ENCODE measurements at places on chromosomes 7 and 10.

DNA sequence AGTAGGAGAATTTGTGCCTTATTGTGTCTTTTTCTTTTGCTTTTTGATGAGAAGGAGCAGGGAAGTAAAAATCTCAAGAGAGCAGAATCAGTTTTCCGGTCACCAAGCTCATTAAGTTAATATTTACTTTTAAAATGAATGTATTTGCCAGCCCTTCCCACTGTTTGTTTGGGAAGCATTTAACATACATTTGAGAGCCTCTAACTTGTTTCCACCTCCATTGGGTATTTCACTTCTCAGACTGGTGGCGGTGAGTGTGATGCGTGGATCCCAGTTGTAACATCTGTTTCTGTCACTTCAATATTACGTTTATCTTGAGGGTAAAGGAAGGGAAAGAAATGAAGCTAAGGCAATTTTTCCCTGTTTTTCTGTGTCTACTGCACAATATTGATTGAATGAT lies 22.8 kb downstream of the CDK14 start:
- no peak for DNase-seq

DNA sequence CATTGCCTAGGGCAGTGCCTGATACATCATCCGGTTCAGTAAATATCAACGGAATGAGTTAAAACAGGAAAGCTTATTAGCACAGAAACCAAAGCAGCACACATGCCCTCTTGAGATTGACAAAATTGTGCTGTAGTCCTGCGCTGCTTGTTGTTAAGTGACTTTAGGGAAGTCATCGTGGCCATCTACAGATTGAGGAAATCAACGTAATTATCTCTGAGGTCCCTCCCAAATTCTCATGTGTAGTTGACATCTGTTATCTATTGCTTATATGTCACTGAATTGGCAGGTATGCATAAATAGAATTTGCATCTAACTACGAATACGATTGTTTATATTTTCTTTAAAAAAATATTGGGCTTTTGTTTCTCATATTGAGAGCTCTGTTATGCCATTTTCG lies 3.5 kb upstream of the GNB2 start:
- DNase-seq: no peak

DNA sequence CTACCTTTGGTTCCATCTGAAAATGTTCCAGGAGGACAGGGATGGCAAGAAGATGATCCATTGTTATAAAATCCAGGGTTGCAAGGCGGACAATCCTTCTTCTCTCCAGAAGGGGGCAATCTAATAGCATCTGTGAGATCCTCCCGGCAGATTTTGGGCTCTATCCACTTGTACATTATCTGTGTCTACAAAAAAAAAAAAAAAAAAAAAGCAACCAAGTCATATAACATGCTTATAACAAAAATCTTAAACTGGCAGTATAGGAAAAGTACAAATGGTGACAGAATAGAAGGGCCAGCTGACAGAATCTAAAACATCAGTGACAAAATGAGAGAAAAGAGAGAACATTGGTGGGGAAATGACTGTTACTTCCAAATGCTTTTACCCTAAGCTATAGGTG lies 132.7 kb downstream of the ELAPOR2 start:
- peak; percentile 13 for DNase-seq

- peak; percentile 32 for DNase-seq
Measured at GRCh38 chr10:89274928-89275327, 23.4 kb upstream of the LIPA start.

- DNase-seq: no peak
Measured at GRCh38 chr7:36723951-36724664, at the start of gene AOAH. Gene AOAH, minus strand, starts transcription at chr7:36724494. Its CDS starts 346 bp downstream, at chr7:36724148.

- no peak for DNase-seq
Measured at GRCh38 chr7:11217848-11218565, 244.3 kb downstream of the PHF14 start.

Data from M059J (cell line).